SW 1271 (cell line): ENCODE measurements at places on chromosomes 7 and 10.

GRCh38 chr10:93147281-93147680 is 73.6 kb downstream of the CYP26A1 start:
- no peak for DNase-seq

GRCh38 chr7:137328373-137329120 is 15.0 kb downstream of the PTN start:
- DNase-seq: no peak

DNA sequence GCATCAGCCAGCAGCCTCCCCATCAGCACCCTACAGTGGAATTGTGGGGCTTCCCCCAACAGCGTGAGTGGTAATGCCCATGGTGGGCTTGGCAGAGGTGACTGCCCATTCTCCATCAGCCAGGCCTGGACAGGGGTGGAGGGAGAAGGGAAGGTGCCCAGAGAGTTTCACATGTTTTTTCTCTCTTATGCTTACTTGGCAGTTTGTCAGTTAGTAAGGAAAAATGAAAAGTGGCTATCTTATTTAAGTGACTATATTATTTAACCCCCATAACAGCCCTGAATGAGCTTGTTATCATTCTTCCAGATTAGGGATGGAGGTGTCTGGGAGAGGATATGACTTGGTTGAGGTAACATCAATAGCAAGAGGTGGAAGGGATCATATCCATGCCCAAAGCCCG is 921.7 kb downstream of the GRID1 start:
- DNase-seq: no peak

GRCh38 chr10:79020015-79020491 is 48.7 kb upstream of the ZMIZ1 start:
- no peak for DNase-seq

- no peak for DNase-seq
These were observed 3.0 kb upstream of the TECPR1 start for GRCh38 chr7:98254951-98255610.

DNA sequence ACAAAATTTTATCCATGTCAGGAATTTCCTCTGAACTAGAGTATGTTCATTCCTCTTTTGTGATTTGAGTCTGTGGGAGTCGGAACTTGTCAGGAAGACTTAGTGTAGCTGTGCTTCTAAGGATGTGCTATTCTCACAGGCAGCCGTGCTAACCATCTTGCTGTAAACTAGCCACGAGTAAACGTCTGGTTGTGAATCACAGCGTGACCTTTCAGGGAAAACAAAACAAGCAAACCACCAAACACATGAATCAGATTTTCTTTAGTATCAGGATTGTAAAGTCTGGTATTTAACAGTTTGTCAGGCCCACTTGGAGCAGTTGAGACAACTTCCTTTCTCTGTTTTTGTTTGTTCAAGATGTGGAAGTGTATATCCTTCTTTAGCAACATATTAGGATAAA is 32.0 kb downstream of the AUTS2 start:
- DNase-seq: no peak

DNA sequence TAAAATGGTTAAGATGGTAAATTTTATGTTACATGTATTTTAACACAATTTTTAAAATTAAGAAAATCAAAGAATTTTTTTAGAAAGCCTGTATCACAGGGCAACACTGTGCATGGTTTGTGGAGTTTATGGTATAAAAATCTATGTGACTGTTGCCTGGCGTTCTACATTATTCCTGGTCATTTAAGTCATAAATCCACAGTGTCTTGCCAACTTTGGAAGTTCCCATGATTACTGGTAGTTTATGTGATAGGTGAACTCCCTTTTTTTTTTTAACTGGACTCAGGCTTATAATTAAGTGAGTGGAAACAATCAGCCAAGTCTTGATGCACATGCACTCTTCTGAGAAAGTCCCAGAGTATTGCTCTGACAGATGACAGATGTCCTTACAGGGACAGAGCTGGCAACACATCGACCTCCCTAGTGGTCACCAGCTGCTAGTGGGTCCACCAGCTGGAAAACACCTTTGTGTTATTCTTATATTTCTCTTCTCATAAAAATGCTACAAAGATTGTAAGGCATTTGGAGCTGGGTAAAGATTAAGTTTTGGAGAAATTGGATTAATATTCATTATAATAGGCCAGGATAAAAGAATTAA is 8.8 kb upstream of the STN1 start:
- DNase-seq: no peak
